Prostate gland (tissue), 2 donors: ENCODE measurements at places on chromosomes 2 and 18. TPM values are rescaled to one million over a fixed set of nuclear protein-coding genes. Genes with fewer than 3 reads are reported as not detected.

The CTLA4 gene
- 0.28 TPM for total RNA-seq

The INHA gene
- total RNA-seq = 391 TPM

The ACKR3 gene
- 2.1 TPM for total RNA-seq

The UPP2 gene
- not detected for total RNA-seq

The RAB17 gene
- total RNA-seq = 13.6 TPM

The FEZ2 gene
- 37.5 TPM for total RNA-seq

The HOXD4 gene
- total RNA-seq = 6.7 TPM

The ANAPC1 gene
- total RNA-seq = 49.7 TPM

The CRIM1 gene
- total RNA-seq = 101 TPM

The CYP26B1 gene
- 68.2 TPM for total RNA-seq

The C2orf81 gene
- total RNA-seq = 6.8 TPM

The ANO7 gene
- total RNA-seq = 187 TPM

The NDUFS1 gene
- total RNA-seq = 74.1 TPM

The ARMC9 gene
- total RNA-seq = 11.3 TPM

The DNAH6 gene
- total RNA-seq = 4.9 TPM

The SH3YL1 gene
- 72.4 TPM for total RNA-seq

The GPR155 gene
- 4.5 TPM for total RNA-seq

The PID1 gene
- 21.0 TPM for total RNA-seq

The SIX3 gene
- not detected for total RNA-seq

The TMEM247 gene
- total RNA-seq = not detected

The RFTN2 gene
- 2.3 TPM for total RNA-seq

The LIMS3 gene
- 6.3 TPM for total RNA-seq

The UNC80 gene
- 3.6 TPM for total RNA-seq

The PDE11A gene
- 14.9 TPM for total RNA-seq

The CYP27C1 gene
- total RNA-seq = not detected

The PDK1 gene
- total RNA-seq = 6.2 TPM

The CABYR gene
- total RNA-seq = 13.2 TPM

The STRN gene
- 32.3 TPM for total RNA-seq

The CBLN2 gene
- 6.3 TPM for total RNA-seq

The NAB1 gene
- 48.6 TPM for total RNA-seq

The PLCL1 gene
- 6.8 TPM for total RNA-seq

The BOD1L2 gene
- 24.1 TPM for total RNA-seq

The COLEC12 gene
- 11.1 TPM for total RNA-seq

The KCNJ13 gene
- total RNA-seq = 0.32 TPM

The ABCB11 gene
- 1.2 TPM for total RNA-seq

The KCNK3 gene
- 11.1 TPM for total RNA-seq

The DCAF17 gene
- total RNA-seq = 15.5 TPM

The FSIP2 gene
- 0.91 TPM for total RNA-seq

The MC4R gene
- total RNA-seq = not detected

The FAM237A gene
- not detected for total RNA-seq

The CLEC4F gene
- 0.23 TPM for total RNA-seq

The GRHL1 gene
- total RNA-seq = 25.7 TPM
